ENCODE measurements at places on chromosomes 11 and 22. TPM values are rescaled to one million over a fixed set of nuclear protein-coding genes. Genes with fewer than 3 reads are reported as not detected.
A peak's percentile ranks its signal among the peaks of the same experiment; 100 is the strongest.

The HTR3B gene
- not detected for total RNA-seq

The UBQLN3 gene
- total RNA-seq, result not detected

GRCh38 chr22:32411402-32411801, 645 bp downstream of the RTCB start:
- DNase-seq, result peak; percentile 24

DNA sequence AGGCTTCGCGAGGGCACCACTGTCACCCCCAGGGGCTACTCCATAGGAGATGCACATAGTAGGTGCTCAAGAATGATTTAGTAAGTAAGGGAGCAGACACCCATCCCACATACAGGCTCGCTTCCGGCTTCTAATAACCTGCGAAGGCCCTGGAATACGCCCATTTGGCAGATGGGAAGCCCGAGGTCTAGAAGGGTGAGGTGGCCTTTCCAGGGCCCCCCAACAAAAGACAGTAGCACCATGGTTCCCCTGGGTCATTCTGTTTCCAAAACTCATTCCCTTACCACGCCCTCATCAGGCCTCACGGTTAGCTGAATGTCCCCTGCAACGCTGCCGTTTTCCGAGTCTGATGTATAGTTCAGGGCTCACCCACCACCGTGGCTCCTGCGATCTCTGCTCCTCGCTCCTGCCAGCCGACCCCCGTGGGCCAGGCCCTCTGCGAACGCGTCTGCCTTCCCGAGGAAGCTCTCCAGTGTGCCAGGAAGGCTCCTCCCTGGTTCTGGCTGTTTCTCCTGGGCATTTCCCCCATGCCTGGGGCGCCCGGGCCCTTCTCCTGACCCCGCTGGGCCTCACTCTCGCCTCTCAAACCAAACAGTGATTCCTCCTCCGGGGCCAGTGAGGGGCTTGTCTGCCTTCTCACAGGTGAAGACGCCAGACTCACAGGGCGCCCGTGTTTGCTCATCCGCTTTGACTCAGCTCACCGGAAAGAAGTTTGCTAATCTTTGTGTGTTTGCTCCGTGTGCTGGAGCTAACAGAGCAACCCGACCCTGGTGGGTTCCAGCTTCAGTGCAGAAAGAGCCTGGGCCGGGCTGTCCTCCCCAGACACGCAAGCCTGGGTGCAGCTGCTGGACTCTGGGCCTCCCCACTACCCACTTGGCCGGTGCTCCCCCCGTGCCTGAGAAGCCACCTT, 86.6 kb downstream of the RTL6 start:
- DNase-seq, result no peak

DNA sequence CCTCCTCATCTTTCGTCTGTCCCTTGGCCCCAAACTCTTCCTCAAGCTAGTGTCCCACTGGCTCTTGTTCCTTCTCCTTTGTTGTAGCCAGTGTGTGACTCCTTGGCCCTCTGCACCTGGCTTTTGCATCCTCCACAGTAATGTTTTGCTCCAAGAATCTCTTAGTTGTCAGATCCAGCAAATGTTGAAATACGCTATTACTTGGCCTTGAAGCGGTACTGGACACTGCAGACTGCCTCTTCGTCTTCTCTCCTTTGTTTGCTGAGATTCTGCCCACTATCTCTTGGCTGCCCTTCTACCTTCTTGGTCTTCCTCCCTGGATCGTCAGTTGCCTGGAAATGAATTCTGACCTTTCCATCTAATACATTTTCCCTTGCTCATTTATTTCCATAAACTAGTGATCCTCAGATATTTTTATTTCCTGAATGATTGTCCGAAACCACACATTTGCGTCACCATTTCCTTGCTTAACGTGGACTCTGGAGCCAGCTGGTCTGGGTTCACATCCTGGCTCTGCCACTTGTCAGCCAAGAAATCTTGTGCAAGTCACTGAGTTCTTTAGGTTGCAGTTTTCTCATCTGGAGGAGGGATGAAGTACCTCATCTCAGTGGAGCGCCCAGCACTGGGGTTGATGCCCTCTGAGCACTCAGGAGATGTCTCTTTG, 113.6 kb downstream of the LDLRAD3 start:
- DNase-seq, result peak; percentile 95

Data from fibroblast of the aortic adventitia (primary cell).